Naive thymus-derived CD4-positive, alpha-beta T cell (primary cell): ENCODE measurements at places on chromosomes 7 and 10. TPM values are rescaled to one million over a fixed set of nuclear protein-coding genes. Genes with fewer than 3 reads are reported as not detected.

- no peak for DNase-seq
Measured at GRCh38 chr7:36929791-36930190, 205.5 kb upstream of the AOAH start.

Gene RAMP3
- 0.39 TPM for total RNA-seq

Gene SLC13A1
- not detected for total RNA-seq

DNA sequence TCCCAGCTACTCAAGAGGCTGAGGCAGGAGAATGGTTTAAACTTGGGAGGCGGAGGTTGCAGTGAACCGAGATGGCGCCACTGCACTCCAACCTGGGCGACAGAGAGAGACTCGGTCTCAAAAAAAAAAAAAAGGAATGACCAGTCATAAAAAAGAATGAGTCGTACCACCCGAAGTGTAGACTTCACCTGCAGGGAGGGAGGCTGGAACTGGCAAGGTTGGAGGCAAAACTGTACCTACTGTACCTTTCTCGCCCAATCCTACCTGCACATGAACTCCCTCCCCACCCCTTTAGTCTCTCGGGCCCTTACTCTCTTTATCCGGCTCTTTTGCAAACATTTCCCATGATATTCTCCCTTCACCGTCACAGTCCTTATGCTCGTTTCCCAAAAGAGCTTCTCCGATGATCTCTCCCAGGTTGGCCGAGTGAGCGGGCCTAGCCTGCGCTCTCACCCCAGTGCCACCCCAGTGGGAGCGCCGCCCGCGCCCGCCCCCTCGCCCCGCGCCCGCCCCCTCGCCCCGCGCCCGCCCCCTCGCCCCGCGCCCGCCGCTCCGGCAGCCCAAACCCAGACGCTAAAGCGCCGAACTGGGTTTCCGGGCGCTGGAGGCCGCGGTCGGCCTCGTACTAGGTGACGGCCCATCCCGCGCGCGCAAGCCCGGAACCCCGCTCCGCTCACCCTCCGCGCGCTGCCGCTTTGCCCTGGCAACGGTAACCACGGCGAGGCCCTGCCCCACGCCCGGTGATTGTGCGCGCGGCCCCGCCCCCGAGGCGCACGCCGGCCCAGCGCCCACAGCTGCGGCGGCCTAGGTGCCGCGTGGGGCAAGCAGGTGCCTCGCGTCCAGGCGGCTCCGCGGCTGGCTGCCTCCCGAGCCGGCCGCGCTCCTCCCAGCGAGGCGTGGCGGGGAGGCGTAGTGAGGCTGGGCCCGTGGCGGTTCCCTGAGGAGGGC lies at the start of gene SMKR1:
TSS of gene SMKR1 (plus strand) at position 772 of the 948 bp plus-strand sequence. CDS start 294 bp downstream, outside the sequence.
- DNase-seq = peak; percentile 91

Gene FBXO24
- 3.1 TPM for total RNA-seq

DNA sequence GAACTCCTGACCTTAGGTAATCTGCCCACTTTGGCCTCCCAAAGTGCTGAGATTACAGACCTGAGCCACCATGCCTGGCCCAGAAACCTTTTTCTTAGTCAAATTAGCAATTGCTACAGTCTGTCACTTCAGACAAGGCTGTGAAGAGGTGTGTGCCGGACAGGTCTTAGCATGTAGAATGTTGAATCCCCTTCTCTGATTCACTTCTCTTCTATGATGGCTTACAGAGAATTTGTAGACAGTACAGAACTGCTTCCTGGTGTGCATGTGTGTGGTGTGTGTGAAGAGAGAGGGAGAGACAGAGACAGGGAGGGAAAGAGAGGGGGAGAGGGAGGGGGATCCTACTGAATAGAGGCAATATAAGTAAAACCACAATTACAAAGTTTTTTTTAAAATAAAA lies 150.4 kb downstream of the PARD3 start:
- DNase-seq = no peak
